ENCODE measurements at places on chromosomes 7 and 10.

DNA sequence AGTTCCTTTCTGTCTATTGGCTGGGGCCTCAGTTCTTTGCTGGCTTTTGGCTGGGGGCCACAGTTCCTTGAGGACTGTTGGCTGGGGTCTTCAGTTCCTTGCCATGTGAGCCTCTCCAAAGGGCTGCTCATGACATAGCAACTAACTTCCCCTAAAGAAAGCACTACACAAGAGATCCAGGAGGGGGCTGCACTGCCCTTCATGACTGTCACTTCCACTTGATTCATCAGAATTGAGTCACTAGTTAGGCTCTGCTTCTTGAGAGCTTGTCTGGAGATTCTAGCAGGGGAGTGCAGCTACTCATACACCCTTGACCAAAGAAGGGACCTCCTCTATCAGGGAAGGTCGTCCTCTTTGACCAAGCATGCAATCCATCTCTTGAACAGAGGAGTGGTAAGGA is 38.0 kb upstream of the MKX start:
- DNase-seq, result no peak

DNA sequence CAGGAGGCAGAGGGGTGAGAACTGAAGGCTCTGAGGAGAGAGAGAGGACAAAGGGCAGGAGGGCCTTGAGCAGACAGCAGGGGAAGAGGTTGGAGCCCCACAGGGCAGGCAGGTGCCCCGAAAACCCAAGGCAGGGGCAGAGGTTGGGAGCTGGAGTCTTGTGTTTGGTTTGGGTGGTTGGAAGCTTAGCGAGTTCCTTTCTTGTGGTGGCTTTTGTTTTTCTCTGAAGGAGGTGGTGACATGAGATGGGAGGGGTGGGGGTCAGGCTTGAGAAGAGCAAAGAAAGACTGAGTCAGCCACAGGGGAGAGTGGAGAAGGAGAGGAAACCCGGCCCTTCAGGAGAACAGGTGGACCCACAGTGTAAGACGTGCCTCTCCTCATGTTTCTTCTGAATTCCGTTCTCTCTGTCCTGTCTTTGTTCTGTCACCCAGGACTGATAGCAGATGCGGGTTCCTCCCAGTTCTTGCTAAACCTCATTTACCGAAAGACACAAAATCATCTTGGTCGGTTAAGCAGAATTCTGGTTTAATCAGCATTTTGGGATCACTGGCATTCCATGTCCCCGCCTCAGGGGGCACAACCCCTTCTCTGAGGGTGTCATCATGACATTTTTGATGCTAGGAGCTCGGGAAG is 95.3 kb downstream of the INSYN2A start:
- DNase-seq, result no peak

DNA sequence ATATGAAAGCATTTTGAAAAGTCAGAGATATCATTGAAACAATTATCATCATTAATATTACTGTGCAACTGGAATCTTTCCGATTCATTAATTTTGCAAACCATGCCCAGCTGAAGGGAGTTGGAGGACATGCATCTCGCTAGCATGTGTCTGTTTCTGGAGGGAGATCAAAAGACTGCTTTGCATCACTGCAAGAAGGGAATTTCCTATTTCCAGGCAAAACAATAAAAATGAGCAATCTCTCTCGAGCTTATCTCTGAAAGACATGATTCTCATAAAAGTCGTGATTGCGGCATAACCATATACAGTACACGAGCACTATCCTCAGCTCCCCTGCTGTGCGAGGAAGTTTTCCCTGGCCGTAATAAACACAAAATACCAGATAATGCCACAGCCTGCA is 607.6 kb upstream of the DPP6 start:
- DNase-seq, result peak; percentile 18

GRCh38 chr7:141713890-141714289 is 5.7 kb downstream of the WEE2 start:
- DNase-seq, result no peak

DNA sequence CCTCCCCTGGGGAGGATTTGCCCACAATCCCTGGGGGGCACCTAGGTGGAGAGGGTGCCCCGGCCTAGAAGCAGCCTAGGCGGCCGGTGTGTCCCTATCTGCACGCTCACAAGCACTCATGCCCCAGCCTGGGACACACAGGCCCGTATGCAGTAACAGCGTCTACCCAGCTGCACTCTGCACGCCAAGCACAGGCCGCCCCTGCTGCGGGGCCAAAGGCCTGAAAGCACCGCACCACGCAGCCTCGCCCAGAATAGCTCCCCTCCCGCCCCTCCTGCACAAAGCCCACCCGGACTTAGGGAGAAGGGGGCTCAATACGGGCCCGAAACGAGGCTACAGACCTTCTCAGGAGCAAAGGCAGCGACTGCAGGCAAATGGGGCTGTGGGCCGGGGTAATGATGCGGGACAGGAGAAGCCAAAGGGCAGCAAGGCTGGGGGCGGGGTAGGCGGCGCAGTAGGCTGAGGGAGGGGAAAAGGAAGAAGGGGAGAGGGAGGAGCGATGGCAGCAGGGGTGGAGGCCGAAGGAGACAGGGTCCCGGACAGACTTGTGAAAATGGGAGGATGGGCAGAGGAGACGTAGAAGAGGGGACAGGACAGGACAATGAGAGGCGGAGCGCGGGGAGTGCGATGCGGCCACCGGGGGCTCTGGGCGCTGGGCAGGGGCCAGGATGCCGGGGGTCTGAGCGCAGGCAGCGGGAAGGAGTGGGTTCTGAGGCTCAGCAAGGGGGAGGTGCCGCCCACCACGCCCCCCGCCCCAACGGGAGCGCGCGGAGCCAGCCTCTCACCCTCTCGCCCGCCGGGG is 544 bp downstream of the GPRIN2 start:
- no peak for DNase-seq

DNA sequence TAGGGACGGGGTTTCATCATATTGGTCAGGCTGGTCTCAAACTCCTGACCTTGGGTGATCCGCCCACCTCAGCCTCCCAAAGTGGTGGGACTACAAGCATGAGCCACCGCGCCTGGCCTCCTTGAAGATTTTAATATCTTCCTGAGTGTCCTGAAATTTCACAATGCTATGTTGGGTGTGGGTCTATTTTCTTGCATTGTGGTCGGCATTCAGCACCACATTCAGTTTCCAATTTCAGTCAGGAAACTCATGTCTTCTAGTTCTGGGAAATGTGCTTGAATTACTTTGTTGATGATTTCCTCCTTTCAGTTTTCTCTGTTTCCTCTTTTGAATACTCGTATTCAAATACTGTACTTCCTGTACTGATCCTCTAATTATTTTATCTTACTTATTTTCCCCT is 49.3 kb upstream of the IL6 start:
- DNase-seq, result no peak

DNA sequence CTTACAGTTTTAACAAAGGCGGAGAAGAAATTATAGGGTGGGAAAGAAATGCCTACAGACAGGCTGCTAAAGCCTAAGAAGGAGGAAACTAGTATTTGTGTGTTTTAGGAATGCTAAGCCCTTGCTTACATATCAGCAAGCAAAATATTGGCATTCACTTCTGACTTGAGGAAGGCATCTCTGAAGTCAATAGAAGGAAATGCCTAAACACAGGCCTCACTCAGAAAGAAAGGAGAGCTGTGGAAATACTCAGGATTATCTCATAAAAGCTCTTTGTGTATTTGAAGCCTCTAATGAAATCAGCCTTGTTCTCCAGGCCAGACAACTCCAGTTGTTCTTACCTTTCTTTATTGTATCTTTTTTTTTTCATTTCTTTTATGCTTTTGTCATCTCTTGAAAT is 158.0 kb downstream of the AUTS2 start:
- DNase-seq, result no peak

DNA sequence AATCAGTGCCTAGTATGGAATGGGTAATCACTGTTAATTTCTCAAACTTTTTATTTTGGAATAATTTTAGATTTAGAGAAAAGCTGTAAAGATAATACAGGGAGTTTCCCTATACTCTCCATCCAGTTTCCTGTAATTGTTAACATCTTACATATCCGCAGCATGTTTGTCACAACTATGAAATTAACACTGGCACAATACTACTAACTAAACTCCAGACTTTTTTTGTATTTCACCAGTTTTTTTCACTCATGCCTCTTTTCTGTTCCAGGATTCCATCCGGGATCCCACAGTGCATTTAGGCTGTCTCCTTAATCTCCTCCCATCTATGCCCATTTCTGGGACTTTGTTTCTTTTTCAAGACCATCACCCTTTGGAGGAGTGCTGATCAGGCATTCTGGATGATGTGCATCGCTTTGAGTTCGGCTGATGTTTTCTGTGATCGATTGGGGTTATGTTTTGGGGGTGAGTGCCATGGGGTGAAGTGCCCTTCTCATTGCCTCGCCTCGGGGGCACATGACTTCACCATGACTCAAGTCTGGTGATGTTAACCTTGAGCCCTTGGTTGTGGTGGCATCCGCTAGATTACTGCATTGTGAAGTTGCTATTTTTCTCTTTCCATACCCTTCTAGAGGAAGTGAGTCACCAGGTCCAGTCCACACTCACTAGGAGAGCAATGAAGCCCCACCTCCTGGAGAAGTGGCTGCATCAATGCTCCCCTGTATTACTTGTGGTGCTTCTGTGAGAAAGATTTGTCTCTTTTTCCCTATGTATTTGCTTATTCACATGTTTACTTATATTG is 43.9 kb upstream of the GRB10 start:
- DNase-seq, result no peak

DNA sequence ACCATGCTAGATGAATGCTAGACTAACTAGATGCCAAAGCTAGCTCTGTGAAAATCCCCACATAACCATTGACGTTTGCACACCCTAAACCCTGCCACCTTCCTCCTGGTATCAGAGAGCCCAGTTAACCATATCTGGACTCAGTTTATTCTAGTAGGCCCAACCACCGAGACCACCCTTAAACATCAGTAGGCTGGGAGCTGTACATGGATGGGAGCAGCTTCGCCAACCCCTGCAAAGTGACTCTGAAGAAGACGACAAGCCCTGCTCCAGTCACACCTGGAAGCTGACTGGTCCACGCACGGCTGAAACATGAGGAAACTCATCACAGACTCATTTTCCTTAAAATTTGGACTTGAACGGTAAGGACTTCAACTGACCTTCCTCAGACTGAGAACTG is 4.4 kb upstream of the CYREN start:
- DNase-seq, result no peak

DNA sequence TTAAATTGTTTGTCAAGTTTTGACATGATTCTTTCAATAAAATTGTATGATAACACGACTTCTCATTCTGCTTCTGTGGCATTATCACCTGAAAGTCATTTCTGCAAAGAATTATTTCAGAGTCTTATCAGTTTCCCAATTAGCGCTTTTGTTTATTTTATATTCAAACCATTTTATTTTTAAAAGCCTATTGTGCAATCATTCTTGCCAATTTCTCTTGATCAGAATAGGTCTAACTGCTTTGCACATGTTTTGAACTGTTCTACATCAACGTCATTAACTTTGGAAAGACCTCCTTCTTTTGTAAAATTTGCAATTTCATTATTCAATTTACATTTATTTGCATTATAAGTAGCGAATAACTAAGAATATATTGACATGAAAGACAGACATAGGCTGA is 758.1 kb downstream of the CNTNAP2 start:
- DNase-seq, result no peak

GRCh38 chr10:29702273-29703164 is 67.7 kb upstream of the SVIL start:
- DNase-seq, result no peak

DNA sequence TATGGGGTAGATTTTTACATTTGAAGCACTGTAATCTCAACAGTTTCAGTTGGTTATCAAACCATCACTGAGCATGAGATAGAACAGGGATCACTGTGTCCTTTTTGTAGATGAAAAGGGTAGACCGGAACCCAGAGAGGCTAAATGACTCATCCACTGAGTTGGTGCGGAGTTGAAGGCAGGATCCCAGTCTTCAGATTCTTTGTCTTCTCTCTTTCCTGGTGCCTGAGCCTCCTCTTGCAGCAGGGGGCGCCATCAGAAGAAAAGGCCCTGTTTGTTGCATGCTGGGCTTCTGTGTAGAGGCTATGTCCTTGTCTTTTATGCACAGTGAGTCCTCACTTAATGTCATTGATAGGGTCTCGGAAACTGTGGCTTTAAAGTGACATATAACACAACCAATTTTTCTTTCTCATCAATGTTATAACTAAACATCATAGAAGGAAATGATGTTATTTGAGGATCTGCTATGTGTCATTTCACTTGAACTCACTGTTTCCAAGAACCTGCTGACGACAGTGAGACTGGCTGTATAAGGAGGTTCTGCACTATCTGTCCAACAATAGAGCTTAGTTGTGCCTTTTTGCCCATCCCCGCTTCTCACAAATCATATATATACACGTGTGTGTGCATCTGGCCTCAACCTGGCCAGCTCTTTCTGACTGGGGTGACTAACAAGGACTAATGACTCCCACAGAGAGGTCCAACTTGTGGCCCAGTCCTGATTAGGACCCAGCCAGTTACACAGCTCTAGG is 14.3 kb downstream of the ZNF282 start:
- DNase-seq, result no peak

DNA sequence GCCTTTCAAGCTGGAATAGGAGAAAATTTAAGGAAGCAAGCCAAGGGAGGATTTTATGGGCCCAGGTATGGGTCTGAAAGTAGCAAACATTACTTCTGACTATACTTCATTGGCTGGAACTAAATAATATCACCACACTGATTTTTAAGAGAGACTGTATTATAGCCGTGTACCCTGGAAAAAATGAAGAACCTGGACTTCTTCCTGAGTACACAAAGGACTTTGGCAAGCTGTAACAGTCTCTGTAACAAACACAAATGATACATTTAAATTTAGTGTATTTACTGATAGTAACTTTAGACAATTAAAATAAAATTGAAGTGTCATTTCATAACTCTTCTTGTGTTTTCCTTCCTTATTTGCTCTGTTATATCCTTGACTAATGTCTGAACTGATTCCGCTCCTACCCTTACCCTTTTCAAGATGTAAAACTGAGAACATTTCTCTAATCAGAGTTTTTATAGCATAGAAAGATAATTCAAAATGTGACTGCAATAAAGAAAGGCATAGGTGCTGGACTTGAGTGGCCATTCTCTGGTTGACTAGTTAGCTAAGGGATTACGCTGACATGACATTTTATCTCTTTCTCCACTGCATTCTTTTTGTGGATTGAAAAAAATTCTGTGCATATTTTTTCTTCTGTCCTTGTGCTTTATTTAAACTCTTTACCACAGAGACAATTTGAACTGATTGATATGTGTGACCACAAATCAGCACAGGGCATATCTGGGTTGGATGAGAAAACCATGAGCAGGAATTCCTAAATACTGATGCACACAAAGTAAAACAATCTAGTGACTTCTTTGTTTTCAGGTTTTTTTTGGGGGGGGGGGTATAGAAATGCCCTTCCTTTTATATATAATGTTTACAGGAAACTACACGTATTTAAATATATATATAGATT is 349.7 kb downstream of the MDFIC start:
- no peak for DNase-seq
